CD4-positive, alpha-beta T cell treated with Interleukin-1 beta for 1 hour (primary cell): ENCODE measurements at places on chromosomes 11 and 22.
A peak's percentile ranks its signal among the peaks of the same experiment; 100 is the strongest.

DNA sequence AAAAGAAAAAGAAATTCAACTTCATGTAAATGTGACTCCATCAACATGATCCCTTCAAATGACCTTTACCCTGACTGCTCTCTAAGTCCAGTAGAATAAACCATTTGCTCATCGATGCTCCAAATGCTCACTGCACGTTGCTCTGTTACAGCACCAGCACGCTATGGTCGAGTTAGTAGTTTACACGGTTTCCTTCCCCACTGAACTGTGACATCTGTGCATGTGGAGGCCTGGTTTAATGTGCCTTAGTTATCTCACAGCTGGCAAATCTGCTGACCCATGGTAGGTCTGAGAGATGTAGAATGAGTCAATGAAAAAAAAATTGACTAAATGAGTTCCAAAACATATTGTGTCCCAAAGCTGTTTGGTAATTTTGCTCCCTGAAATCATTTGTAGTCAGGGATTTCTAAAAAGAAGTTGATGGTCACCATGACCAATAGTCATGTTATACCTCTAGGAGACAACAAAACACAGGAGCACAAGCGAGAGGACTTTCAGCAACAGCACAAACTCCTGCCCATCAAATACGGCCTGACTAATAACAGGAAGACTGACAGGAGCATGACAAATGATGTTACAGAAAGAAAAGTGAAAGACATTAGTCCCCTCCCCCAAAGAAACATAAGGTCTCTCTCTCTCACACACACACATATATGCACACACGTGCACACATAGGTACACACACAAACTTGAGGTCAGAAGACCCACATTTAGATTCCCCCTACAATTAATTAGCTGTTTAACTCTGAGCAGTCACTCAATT lies 624.5 kb downstream of the OPCML start:
- no peak for DNase-seq

DNA sequence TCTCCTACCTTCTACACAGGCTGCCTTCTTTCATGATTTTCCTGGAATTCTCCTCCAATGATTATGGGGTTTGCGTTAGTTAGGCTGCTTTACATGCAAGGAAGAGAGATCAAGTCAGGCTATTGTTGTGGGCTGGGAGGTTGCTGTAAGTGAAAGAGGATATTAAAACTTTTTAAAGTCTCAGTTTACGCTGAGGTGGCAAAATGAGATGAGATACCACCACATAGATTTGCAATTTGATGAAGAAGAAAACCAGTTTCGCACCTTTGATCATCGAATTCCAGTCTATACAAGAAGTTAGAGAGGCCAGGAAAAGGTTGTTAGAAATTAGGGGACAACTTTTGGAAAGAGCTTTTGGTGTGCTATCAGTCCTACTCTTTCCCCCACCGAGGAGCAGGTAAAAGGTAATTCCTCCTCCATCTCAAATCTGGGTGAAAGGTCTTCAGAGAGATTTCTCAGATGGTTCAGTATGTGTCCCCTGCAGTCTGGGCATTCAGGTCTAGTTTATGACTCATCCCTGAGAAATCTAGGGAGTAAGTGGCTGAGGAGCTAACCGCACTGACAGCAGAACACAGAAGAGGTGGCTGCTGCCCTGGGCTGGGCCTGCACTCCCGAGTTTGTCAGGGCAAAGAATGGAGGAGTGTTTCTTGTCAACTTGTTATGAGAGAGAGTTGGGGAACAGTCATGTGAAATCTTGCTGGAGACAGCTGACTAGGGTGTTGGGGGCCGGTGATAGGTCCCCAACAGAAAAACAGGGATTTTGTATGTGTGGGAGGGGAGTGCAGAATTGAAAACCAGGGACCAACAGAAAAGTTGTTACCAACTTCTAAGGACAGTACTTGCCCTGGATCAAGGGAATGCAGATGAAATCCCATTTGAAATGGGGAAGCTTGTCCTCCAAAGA lies 34.7 kb downstream of the CCDC83 start:
- no peak for DNase-seq

GRCh38 chr22:38305471-38306448 lies 11.5 kb downstream of the CSNK1E start:
- DNase-seq, result peak; percentile 40

- DNase-seq, result no peak
These were observed 138.5 kb downstream of the RAB38 start for GRCh38 chr11:88036701-88037100.

DNA sequence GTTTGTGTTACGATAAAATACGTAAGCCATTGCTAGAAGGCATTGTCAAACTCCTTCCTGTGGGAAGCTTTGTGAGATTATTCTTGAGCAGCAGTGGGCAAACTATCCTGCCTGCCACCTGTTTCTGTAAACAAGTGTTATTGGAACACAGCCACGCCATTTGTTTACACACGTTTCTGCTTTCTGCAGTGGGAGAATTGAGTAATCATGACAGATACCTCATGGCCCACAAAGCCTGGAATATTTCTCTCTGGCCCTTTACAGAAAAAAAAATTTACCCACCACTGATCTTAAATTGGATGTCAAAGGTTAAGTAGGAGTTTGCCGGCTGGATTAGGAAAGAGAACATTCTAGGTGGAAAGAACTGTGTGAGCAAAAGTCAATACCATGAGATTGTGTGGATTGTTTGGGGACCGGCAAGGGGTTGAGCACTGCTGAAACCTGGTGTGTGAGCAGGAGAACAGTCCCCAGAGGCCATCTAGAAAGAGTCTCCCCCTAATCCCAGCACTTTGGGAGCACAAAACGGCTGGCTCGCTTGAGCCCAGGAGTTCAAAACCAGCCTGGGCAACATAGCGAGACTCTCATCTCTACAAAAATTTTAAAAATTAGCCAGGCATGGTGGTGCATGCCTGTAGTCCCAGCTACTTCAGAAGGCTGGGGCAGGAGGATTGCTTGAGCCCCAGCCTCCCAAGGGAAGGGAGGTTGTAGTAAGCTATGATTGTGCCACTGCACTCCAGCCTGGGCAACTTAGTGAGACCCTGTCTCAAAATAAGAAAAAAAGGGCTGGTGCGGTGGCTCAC lies 6.0 kb upstream of the PLA2G6 start:
- DNase-seq, result no peak

- no peak for DNase-seq
These were observed 66.1 kb upstream of the SPON1 start for GRCh38 chr11:13896175-13896980.

DNA sequence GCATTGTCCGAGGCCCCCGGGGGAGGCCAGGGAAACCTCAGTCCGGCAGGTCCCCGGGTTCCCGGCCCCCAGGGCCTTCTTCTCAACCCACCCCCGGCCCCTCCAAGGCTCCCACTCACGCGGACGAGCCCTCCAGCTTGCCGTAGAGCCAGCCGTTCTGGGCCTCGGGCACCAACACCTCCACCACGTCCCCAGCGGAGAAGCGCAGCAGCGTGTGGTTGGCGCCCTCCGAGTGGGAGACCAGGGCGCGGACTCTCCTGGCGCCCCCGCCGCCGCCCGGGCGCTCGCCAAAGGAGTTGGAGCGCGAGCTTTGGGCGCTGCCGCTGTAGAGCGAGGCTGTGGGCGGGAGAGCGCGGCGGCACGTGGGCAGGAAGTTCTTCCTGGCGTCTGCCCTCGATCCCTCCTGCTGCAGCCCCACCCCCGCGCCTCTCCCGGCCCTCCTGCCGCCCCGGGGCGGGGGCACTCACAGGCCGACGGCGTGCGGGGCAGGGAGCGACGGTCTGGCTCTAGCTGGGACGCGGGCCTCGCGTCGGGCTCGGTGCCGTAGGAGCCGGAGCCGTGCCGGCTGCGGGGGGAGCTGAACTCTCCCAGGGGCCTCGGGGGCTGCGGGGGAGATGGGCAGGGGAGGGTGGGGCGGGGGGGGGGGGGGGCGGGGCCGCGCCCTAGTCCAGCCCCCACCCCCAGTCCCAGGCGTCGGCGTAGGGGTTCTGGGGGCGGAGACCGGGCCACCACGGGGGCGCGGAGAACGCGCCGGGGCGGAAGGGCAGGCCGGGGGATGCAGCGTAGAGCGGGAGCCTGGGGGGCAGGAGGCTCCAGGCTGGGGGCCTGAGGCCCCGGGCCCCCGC lies 4.9 kb upstream of the SLC16A8 start:
- no peak for DNase-seq

DNA sequence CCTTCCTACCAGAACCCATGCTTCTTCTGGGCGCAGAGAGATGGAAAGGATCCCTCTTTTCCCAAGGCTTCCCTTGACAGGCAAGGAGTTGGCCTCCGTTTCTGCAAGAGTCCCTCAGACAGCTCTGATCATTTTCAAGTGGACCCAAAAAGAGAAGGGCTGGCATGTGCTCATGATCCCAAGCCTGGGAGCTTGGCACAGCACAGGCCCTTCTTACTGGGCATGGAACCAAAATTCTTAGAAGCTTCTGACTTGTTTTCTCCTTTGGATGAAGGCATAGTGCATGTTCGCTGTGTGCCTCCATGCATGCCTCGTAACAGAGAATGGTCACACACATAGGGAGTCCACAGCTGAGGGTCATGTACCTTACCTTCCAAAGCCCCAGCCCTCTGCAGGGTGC lies 449.6 kb downstream of the MIAT start:
- DNase-seq, result no peak

DNA sequence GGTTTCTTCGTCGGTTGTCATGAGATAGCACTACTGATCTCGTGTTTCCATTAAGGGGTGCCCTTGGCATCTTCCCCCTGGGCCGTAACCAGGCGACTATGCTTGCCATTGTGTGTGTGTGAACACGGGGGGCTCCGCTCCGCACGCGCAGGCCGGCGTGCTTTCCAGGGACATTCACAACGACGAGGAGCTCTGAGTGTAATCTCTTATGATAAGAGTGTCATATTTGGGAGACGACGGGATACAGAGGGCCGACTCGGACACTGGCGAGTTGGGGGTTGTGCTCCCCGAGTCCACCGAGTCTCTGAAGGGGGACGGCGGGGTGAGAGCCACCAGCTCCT lies 170.9 kb upstream of the CTSC start:
- no peak for DNase-seq

GRCh38 chr11:28529540-28530410 lies 421.6 kb downstream of the METTL15 start:
- DNase-seq, result no peak

GRCh38 chr11:64245797-64246620 lies 734 bp downstream of the PPP1R14B start:
- DNase-seq, result peak; percentile 79

GRCh38 chr11:35216962-35217678 lies 78.1 kb downstream of the CD44 start:
- DNase-seq, result peak; percentile 49

GRCh38 chr11:19919050-19919561 lies 206.5 kb downstream of the NAV2 start:
- DNase-seq, result no peak

GRCh38 chr11:69880826-69881445 lies 61.7 kb upstream of the FGF3 start:
- DNase-seq, result no peak

- no peak for DNase-seq
These were observed 831 bp upstream of the TMEM135 start for GRCh38 chr11:87036756-87037449.

DNA sequence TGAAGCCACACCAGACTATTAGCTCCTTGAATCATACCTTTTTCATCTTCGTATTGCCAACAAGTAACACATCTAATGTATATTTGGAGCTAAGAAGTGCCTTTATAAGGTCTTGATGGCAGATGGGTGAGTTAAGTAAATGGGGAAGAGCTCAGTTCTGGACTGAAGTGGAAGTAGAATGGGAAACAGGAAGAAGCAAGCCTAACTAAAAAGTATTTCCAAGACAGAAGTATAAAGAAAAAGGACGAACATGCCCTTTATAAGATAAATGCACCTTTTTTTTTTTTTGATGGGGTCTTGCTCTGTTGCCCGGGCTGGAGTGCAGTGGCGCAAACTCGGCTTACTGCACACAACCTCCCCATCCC lies 14.5 kb downstream of the CRTAM start:
- DNase-seq, result no peak

- no peak for DNase-seq
These were observed 1.2 kb upstream of the TSSK2 start for GRCh38 chr22:19129871-19130270.

- DNase-seq, result no peak
These were observed 1456.5 kb downstream of the TBC1D22A start for GRCh38 chr22:48218889-48219420.

DNA sequence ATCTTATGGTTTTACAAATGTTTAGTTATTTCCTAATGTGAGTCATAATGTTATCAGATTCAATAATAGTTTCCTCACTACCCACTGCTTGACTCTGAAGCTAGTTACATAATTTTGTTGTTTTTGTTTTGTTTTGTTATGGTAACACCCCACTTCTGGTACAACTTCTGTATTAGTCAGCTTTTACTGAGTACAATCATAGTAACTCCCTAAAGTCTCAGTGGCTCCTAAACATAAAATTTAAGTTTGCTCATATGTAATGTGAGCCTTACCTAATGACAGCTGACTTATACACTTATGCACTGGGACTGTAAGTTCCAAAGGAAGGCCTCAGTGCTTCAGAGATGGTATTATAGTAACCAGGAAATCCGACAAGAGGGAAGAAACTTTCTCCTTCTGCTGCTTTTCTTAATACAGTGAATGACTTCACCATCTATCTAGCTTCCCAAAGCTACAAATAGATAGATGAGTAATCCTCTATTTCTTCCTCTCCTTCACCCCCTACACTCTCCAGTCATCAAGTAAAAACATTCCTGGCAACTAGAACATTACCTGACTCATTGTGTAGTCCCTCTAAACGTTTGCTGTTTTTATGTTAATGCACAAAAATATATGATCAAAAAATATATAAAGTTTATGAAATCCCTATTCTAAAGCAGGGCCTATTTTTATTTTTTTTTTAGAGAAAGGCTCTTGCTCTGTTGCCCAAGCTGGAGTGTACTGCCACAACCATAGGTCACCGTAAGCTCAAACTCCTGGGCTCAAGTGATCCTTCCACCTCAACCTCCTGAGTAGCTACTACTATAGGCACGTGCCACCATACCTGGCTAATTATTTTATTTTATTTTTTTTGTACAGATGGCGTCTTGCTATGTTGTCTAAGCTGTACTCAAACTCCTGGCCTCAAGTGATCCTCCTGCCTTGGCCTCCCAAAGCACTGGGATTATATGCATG lies 563.0 kb downstream of the SOX6 start:
- no peak for DNase-seq

- DNase-seq, result no peak
These were observed 253.0 kb upstream of the CCDC179 start for GRCh38 chr11:23112987-23113886.

DNA sequence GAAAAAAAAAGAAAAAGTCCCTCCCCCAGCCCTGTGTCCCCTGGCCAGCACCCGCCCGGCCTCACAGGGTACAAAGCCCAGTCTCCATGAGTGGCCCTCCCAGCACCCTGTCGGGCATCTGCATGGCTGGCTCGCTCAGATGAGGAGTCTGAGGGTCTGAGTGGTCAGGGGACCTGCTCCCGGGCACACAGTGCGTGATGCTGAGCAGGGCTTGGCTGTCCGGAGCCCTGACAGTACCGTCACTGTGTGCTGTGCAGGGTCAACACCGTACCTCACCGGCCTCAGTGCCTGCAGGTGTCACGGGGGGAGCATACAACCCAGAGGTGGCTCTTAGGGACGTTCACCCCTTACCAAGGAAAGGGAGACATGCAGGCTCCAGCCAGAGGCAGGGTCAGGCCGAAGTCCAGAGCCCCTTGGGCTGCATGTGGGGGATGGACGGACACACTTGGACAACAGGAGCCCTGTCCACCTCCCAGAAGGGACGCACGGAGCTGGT lies 3.6 kb upstream of the PLXNB2 start:
- no peak for DNase-seq
